ENCODE measurements at places on chromosomes 1 and 21. TPM values are rescaled to one million over a fixed set of nuclear protein-coding genes. Genes with fewer than 3 reads are reported as not detected.

Gene DMBX1
- total RNA-seq, result not detected

Gene C2CD4D
- not detected for total RNA-seq

Gene CCDC185
- not detected for total RNA-seq

DNA sequence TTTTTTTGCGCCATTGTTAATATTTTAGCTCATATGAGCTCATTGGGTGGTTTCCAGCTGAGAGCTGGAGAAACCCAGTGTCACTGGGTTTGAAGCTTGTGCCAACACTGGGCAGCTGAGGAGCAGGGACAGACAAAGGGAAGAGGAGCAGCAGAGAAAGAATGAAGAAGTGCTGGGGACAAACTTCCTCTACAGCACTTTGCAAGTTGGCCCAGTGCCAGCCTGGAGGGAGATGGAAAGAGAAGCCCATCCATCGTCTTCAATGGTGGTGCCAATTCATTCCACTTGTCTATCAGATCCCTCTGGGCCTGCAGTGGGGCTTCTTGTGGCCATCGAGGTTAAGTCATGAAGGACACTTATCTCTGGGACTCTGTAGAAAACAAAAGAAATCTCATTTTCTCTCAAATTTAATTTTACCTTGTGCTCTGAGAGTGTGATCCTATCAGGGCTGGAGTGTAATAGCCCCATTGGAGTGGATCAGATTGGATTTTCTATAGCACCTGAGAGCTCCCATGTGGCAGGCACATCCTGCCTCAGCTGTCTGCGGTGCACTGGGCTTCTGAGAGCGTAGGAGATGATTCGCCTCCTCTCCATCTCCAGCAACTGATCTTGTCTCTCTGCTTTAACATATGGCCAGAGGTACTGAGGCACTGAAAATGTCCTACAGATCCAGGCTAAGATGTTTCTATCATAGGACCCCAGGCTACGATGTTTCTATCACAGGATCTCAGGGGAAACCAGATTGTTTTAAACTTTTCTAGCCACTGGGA is 114.7 kb downstream of the TNR start:
- H3K36me3 ChIP-seq, result no peaks in the 10 kb centered on the region
- H3K4me3 ChIP-seq, result no peak overlapping the region

GRCh38 chr21:29261555-29262540 is 36.9 kb upstream of the BACH1 start:
- H3K27ac ChIP-seq, result no peak overlapping the region
- H3K27me3 ChIP-seq, result no peaks in the 10 kb centered on the region
- H3K4me3 ChIP-seq, result no peak overlapping the region

- no peaks in the 10 kb centered on the region for H3K27me3 ChIP-seq
- H3K36me3 ChIP-seq, result no peaks in the 10 kb centered on the region
- DNase-seq, result no peak
- H3K4me3 ChIP-seq, result no peak overlapping the region
Observed at GRCh38 chr1:245965398-245965797, 541.7 kb downstream of the SMYD3 start.

Measured in sigmoid colon (tissue), 7 donors.